ENCODE measurements at places on chromosomes 5 and 9.

- no peak for DNase-seq
Observed at GRCh38 chr5:75331095-75332090, 5.6 kb upstream of the HMGCR start.

- no peak for DNase-seq
Observed at GRCh38 chr5:1504069-1504595, 19.6 kb downstream of the LPCAT1 start.

- DNase-seq, result no peak
Observed at GRCh38 chr9:20043035-20043434, 254.2 kb upstream of the SLC24A2 start.

DNA sequence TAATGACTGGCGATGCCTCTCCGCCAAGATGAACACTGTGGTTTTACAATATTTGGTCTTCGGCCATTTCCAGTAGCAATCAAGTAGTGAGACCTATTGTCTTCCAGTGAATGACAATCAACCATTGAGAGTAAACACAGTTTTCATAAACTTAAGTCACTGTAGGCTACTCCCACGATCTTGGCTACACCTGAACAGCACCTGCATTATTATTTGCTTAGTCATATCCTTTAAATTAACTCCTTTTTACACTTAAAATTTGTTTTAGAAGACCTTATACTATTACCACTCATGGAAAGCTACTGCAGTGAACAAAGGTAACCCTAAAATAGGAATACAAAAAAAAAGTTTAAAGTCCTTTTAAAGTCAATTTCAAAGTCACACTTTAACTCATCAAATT, 58.2 kb downstream of the ZNF354C start:
- no peak for DNase-seq

GRCh38 chr5:147998704-147999103, 65.1 kb upstream of the SPINK5 start:
- no peak for DNase-seq

DNA sequence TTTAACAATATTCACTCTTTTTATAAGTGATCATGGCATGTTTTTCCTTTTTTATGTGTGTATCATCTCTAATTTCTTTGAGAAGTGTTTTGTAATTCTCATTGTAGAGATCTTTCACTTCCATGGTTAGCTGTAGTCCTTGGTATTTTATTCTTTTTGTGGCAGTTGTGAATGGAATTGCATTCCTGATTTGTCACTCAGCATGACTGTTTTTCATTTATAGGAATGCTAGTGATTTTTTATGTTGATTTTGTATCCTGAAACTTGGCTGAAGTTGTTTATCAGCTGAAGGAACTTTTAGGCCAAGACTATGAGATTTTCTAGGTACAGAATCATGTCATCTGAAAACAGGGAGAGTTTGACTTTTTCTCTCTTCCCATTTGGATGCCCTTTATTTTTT, 13.1 kb upstream of the SPINK13 start:
- no peak for DNase-seq

DNA sequence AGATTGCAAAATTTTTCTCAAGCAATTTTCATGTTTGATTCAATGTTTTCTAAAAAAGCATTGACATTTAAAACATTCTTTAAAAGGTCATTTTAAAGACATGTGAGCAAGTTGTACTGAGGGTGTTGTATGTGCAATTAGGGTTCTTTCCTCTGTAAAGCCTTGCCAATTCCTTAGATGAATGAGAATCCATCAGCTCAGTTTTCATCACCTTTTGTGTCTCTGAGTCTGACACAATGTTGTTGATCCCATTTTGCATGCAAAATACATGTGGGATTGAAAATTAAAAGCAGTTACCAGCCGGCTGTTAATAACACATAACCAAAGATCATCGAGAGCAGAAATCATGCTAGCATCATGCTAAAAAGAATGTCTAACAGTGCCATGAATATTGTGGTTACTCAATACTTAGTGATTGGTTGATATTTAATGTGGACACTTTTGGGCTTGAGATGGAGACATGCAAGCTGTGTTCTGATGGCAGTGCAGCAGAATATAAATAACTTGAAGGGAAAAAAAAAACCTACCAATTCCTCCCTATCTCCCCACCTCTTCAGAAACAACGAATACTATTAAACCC, 57.7 kb downstream of the FGF10 start:
- DNase-seq, result no peak

DNA sequence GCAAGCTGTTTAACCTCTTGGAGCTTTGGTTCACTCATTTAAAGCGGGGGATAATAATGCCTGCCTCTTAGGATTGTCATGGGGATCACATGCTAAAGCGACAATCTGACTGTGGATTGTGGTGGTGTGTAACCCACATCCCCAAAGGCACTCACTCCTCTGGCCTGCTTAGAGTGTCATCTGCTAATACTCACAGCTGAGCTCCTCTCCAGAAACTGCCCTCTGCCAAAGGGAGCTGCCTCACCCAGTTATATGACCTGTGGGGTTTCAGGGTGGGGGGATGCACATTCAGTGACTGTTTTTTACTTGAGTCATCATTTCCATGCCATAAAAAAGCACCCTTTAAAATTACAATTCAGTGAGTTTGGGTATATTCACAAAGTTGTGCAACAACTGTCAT, 110.0 kb upstream of the SPOCK1 start:
- no peak for DNase-seq

GRCh38 chr5:92917044-92917443, 664.0 kb downstream of the NR2F1-AS1 start:
- DNase-seq, result no peak

GRCh38 chr5:87541033-87541432, 128.3 kb upstream of the CCNH start:
- DNase-seq, result no peak

DNA sequence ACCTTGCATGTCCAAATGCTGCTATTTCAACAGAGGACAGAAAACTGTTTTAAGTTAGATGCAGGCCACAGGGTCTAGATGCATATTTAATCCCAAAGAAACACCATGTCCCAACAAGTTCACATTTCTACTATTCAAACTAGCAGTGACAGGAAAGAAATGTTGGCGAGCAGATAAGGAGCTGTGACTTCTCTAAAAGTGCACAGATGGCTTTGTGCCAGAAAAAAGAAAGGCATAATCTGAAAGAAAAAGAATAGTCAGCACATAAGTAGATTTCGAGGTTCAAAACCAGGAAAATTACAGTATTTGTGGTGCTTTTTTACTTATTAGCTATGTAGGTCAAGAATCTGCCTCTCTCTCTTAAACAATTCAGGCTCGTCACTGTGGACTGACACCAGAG, 178.3 kb downstream of the DNAH5 start:
- no peak for DNase-seq

DNA sequence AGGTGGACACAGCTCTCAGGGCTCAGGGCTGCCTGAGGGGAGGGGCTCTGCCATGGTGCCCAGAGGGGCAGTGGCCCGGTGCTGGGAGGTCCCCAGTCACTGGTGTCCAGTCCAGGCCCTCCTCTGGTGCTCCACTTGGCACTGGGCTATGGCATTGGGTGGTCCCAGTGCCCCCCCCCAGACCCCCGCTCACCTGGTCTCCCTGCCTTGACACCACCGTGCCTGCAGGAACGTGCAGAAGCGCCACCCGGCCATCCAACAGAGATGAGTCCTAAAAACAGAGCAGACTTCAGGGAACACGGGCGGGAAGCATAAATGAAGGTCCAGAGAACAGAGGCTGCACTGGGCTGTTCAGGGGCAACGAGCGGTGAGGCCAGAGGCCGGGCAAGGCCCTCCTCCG, 42.3 kb upstream of the NSMF start:
- DNase-seq, result no peak

DNA sequence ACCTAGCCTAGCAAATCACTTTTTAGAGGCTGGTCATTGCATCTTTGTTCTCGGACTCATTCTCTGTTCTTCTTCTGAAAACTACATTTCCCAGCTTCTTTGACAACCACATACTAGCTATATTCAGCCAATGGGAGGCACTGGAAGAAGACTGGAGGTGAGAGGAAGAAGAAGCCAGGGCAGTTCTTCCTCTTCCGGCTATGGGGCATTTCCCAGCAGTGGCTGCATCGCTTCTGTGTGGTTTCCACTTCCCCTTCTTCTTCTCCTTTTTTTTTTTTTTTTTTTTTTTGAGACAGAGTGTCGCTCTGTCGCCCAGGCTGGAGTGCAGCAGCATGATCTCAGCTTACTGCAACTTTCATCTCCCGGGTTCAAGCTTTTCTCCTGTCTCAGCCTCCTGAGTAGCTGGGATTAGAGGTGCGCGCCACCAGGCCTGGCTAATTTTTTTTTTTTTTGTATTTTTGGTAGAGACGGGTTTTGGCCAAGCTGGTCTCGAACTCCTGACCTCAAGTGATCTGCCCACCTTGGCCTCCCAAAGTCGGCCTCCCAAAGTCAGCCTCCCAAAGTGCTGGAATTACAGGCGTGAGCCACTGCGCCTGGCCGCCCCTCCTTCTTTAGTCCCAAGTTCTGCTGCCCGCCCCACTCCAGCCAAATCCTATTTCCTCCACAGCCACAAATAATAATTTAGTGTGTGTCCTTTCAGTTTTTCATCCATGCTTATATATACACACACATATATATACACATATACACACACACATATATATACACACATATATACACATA, 6.9 kb upstream of the UBAP1 start:
- DNase-seq, result peak; percentile 33

DNA sequence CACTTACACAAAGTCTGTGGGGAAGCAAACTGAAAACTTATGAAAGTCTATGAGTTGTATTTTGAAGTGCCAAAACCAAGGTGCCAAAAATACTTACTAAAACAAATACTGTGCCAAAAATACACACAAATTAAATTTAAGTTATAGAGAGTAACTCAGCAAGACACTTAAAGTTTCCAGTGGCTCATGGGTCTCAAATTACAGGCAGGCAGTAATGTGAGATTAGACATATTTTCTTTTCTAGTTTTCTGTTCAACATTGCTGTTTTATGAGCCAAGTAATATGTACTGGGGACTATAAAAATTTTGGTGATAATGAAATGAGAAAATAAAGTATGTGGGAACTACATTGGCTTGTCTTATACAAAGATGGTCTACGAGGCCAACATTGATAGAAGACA, 172.2 kb upstream of the SNX2 start:
- no peak for DNase-seq

DNA sequence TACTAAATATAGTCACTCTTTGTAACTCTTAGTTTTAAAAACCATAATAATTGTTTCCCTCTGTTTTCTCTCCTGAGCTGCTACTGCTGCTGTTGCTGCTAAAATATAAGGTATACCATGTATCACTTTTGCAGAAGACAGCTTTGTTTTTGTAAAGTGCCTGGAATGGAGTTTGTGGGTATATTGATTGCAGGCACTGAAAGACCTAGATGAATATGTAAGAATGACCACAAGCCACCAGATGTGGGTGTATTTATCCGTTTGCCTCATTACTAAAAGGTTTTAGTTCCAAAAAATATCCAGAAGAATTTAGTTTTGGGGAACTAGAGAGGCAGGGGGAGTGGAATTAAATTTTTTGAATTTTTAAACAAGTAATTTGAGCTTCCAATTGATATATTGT, 151.1 kb upstream of the CDKN2B start:
- no peak for DNase-seq

DNA sequence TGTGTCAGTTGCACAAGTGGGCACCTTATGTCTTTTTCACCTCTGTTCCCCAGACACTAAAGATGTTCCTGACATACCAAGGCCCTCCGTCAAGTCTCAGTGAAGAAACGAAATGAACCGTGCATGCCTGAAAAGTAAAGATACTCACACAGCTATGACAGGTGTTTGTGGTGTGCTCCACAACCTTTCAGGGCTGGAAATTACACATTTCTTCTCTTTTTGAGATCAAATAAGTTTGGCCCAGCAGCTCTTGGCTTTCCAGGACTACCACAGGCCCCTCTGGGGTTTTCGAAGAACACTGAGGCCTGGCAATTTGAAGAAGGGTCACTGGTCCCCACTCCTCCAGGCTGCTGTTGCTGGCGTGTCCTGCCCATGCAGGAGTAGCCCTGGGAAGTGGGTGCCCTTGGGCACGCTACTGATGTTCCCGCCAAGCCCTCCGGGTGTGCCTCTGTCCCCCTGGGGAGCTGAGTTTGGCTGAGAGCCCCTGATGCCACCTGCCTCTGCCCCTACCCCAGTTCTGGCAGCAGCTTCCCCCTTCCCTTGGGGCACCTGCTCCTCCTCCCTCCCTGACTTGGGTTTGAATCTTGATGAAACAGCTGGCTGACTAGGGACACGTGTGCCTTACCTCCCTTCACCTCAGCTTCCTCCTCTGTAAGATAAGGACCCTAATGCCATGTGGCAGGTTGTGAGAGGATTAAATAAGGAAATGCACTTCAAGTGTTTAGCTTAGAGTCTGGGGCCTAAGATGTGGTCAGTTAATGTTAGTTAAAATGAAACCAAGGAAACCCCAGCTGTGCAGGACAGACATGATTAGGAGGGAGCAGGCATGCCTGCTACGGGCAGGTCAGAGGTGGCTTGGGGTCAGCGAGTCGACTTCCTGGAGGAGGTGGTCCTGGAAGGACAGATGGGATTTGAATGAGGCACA, 49.1 kb upstream of the GADD45G start:
- peak; percentile 65 for DNase-seq

Data from GM10248 (cell line).